Astrocyte (in vitro differentiated cells and primary cell): ENCODE measurements at places on chromosomes 11 and 22.

DNA sequence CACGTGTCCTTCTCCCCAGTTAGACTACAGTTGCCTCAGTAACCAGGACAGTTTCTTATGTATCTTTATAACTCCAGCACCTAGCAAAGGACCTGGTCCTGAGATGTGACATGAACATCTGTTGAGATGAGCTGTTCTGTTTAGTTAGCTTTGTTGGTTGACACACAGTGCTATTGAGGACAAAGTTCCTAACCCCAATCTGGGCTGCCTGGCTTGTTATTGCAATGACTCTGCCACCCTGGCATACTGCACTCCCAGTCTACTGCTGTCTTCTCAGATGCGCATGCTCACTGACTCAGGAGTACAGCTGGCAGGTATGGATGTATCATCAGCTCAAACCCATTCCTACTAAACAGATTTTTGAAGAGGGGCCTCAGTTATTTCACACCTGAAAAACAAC, 7.4 kb downstream of the DESI1 start:
- DNase-seq = no peak

DNA sequence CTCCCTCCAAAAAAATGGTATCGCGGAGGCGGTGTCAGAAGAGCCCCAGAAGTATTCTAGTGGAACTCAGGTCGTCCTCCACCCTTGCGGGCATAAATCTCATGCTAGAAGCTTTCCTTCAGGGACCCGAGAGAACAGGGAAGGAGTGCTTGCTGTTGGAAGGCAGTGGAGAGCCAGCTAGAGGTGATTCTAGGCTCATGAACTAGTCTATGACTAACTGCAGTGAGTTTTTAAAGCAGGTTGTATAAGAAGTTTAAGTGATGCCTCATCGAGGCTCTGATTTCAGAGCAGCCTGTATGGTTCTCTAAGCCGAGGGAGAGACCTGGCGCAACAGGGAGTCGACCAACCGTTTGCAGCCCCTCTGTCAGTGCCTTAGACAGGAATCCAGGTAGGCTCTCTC, 85.7 kb downstream of the TBC1D22A start:
- peak; percentile 48 for DNase-seq

GRCh38 chr22:26542831-26543230, 30.6 kb upstream of the TFIP11 start:
- no peak for DNase-seq

DNA sequence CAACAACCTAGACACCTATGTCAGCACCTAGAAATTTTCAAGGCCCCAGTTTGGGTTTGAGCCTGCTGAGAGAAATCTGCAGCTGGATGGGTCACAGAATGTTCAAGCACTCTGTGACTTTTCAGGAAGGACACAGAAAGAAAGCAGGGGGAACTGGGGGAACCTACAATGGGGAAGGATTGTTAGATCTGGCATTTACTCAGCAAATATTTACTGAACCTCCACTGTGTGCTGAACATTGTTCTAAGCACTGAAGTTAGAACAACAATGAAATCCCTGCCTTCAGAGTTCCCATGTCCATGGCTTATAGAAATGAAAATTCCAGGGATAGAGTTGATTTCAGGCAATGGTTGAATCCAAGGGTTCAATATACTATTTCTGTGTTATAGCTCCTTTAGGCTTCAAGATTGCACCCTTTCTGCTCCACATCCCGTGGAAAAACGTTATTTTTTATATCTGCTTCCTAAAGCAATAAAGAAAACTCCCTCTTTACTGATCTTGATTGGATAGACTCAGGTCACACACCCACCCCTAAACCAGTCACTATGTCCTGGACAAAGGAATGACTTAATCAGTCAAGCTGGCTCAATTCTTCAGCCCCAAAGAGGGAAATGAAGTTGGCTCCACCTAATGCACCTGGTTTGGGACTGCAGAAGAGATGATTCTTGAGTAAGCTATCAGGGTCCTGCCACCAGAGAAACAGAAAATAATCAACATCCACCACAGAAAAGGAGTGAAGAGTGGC, 95.1 kb downstream of the OR5AK2 start:
- DNase-seq = no peak

GRCh38 chr11:88301488-88302140, 35.9 kb downstream of the CTSC start:
- peak; percentile 77 for DNase-seq

GRCh38 chr11:119461229-119461963, 38.4 kb upstream of the THY1 start:
- no peak for DNase-seq

GRCh38 chr11:60838132-60838531, 3.8 kb upstream of the CCDC86 start:
- no peak for DNase-seq

GRCh38 chr11:111557425-111558111, 17.0 kb downstream of the LAYN start:
- peak; percentile 99 for DNase-seq

GRCh38 chr22:48736593-48737460, 1090.8 kb downstream of the BRD1 start:
- no peak for DNase-seq

DNA sequence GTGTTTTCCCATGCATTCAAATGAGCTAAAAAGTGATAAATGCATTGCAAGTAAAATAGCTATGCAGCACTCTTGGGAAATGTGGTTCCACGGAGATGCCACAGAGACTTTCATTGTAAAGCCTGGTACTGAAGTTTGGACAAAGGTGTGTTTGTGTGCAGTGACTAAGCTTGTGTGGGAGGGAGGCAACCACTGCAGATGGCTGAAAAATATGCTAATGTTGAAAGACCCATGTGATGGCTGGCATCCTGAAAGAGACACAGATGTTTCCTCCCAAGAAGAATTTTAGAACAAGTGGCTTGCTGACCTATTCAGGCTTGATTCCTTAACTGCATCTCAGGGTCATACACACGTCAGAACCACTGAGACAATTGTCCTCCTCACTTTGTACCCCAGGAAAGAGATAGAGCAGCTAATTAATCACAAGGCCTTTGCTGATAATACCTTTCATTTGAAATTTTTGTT, 73.8 kb downstream of the FAM76B start:
- peak; percentile 98 for DNase-seq

- DNase-seq = no peak
Measured at GRCh38 chr11:6900327-6900999, 8.2 kb upstream of the OR2D2 start.

- no peak for DNase-seq
Measured at GRCh38 chr11:2881076-2881980, 4.2 kb downstream of the CDKN1C start.

GRCh38 chr11:75324189-75324588, 27.3 kb downstream of the ARRB1 start:
- no peak for DNase-seq

- DNase-seq = peak; percentile 100
Measured at GRCh38 chr11:35214792-35215193, 75.8 kb downstream of the CD44 start.

DNA sequence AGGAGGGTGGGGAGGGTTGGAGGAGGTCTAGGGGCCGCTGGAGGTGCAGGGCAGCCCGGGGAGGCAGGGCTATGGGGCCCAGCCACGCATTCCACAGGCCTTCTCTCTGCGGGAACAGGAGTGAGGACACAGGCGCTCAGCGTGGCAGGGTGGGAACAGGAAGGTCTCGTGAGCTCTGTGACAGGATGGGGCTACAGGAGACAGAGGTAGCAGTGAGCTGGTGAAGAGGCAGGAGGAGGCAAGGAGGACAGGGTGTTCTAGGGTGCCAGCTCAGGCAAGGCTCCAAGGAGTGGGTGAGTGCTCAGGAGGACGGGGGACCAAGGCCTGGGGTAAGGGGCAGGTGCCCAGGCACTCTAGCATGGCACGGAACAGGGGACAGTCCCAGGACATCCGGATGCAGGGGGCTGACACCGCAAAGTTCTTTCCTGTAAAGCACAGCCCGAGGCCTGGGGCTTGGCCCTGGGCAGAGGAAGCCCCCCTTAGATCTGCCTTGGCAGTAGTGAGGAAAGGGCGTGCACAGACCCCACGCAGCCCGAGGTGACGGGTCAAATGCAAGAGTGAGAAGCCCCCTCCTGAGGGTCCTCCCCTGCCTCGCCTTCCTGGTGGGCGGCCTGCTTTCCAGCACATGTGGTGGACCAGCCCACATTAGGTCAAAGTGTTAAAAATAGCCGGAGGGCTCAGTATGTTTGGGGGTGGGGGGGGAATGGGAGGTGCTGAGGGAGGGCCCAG, 4.7 kb upstream of the NEAT1 start:
- DNase-seq = no peak

GRCh38 chr11:30991802-30992512, 377.6 kb downstream of the DCDC1 start:
- no peak for DNase-seq

- DNase-seq = no peak
Measured at GRCh38 chr22:36301384-36301828, 48.5 kb downstream of the APOL1 start.

GRCh38 chr11:85759915-85760314, 51.0 kb downstream of the SYTL2 start:
- DNase-seq = peak; percentile 83

DNA sequence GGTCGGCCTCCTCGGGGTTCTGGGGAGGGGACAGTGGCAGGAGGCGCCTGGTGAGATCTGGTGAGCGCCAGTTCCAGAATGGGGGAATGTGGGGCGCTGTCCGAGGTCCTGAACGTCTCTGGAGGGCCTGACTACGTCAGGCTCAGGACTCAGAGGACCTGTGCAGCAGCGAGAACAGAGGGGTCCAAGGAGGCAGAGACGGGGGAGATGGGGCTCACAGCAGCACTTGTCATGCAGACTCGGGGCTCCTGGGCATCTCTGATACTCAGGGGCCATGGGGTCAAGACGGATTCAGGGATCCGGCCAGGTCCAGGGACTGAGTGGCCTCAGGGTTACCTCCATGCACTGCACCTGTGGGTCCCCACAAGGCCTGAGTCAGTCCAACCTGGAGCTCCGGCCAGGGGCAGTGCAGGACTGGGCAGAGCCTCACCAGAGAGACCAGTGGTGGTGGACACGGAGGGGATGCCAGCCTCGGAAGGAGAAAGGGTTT, 92.2 kb downstream of the BRD1 start:
- DNase-seq = no peak

- no peak for DNase-seq
Measured at GRCh38 chr11:131816051-131816450, 445.6 kb downstream of the NTM start.

- no peak for DNase-seq
Measured at GRCh38 chr11:77479746-77480352, 6.0 kb upstream of the PAK1 start.

DNA sequence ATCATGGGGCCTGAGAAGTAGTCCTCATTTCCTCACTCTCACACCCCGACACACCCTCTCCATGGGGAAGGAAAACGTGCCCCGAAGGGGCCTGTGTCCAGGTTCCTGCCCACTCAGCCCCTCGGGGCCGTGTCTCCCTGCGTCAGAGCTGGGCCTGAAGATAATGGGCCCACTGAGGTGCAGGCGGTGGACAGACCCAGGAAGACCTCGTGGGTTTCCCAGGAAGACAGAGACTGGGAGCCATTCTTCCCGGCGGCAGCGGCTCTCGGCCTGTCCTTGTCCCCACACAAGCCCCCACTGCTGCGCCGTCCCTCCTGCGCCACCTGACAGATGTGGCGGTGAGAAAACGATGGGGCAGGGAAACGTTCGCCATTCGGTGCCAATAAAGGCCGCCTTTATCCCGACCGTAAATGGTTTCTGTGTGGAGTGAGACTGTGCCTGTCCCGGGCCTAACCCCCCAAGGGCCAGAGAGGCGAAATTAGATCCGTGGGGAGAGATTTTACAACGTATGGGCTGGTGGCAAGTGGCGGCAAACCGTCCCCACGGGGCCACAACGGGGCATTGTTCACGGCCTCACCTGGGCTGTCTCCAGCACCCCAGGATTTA, 89.0 kb downstream of the CDKN1C start:
- no peak for DNase-seq

DNA sequence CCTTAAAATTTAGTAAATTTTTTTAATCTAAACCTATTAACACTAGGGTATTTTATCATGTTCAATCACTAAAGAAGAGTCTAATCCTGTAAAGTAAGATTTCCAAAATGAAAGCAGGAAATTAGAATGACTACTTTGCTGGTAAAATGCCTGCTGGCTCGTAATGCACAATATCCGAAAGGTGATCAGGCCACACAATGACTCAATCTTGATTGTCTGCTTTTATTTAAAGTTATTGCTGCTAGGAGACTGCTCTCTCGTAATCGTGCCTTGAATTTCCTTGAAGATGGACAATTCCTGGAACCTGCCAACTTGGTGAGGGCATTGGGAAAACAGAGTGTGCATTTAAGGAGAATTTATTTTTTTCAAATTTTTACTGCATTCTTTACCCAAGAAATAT, 1786.5 kb upstream of the RAG2 start:
- peak; percentile 65 for DNase-seq

DNA sequence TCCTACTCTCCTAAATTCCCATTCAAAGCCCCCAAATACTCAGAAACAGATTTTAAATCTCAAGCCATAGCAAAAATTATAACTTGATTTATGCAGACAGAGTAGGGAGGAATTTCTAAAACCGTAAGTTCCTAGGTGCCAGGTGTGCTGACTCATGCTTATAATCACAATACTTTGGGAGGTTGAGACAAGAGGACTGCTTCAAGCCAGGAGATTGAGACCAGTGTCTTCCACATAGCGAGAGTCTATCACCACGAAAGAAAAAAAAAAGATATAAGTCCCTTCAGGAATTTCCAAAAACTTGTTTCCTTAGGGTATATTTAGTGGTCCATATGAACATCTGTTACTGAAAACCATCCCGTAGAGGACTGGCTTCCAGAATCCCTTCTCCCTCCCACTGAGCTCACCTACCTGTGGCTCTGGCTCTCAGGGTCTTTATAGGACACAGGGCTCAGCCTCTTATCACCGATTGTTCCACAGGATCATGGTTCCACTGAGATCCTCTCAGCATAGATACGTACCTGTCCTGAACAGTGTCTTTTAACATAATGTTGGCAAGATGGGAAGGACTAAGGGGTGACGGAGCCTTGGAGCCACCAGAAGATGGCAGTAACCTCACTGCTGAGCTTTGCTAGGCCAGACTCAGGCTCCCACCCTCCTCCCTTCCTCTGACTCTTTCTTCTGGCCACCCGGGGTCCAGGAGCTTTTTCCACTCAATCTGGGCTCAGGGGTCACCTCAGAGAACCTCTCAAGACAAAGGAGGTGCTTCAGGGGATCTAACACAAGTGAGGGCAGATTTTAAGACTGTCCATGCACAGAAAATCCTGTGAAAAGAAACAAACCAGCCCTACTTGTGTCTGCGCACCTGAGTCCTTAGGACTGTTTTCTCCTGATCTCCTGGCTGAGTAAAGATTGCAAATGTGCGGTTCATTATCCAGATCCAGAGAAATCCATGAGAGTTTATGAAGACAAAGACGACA, 117.5 kb upstream of the TOP3B start:
- no peak for DNase-seq

DNA sequence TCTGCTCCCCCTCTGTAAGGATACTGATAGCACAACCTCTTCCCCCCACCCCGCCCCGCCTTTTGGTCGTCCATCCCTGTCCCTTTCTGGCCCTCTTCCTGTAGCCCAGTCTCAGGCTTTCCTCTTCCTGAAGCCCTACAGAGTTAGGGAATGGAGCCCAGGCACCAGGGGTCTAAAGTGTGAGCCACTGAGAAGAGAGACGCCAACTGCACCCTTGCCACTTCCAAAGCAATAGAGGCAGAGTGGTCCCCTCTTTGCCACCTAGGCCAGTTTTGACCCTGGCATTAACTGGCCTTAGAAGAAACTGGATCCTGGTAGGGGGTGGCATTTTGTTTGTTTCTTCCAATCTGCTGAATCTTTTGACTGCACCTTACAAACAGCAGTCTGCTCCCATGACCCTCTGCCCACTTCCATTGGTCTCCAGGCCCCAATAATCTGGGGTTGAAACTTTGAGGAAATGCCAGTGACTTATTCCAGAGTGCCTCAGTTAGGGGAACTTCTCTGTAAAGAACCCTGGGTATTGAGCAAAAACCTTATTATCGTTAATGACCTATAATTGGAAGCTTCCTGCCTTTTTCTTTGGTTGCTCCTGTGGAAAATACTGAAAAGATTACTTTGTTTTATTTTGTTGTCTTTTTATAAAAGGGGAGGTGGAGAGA, 9.7 kb upstream of the GRK2 start:
- DNase-seq = no peak
